ENCODE measurements at places on chromosomes 13 and 19. TPM values are rescaled to one million over a fixed set of nuclear protein-coding genes. Genes with fewer than 3 reads are reported as not detected.

Gene ZNF260
- total RNA-seq = 27.8 TPM

DNA sequence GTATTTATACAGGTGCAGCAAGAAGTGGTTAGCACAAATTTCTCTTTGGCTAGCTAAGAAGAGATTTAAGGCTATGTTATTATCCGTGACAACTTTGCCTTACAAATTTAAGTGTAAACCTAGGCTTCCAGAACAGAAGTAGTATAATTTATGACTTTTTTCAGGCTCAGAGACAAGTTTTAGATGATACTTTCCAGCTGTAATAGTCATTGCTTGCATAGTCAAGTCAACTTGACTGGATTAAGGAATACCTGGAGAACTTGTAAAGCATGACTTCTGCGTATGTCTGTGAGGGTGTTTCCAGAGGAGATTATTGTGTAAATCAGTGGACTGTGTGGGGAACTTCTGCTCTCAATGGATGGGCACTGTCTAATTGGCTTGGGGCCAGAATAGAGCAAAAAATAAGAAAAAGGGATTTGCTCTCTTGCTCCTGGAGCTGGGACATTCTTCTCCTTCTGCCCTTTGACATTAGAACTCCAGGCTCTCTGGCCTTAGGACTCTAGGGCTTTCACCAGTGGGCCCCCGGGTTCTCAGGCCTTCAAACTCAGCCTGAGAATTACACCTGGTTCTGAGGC is 33.0 kb downstream of the CYSLTR2 start:
- no peak for DNase-seq

GRCh38 chr13:99892196-99892613 is 79.4 kb downstream of the ZIC5 start:
- DNase-seq = no peak

- DNase-seq = no peak
Observed at GRCh38 chr13:81987677-81988357, 1646.9 kb upstream of the SPRY2 start.

DNA sequence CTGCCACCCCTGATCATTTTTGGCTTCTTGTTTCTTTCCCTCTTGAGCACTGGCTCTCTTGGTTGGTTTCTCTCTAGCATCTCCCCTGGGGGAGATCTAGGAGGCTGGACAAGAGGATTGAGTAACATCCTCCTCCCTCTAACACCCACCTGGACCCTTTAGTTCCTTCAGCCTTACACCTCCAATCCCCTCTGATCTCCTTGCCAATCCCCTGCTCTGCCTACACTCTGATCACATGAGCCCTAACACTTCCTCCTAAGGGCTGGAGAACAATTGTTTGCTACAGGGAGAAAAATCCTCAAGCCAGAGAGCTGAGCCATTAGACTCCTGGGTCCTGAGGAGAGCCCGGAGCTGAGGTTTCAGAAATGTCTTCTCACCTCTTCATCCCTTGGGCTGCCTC is 65.9 kb upstream of the ADGRL1 start:
- DNase-seq = no peak

DNA sequence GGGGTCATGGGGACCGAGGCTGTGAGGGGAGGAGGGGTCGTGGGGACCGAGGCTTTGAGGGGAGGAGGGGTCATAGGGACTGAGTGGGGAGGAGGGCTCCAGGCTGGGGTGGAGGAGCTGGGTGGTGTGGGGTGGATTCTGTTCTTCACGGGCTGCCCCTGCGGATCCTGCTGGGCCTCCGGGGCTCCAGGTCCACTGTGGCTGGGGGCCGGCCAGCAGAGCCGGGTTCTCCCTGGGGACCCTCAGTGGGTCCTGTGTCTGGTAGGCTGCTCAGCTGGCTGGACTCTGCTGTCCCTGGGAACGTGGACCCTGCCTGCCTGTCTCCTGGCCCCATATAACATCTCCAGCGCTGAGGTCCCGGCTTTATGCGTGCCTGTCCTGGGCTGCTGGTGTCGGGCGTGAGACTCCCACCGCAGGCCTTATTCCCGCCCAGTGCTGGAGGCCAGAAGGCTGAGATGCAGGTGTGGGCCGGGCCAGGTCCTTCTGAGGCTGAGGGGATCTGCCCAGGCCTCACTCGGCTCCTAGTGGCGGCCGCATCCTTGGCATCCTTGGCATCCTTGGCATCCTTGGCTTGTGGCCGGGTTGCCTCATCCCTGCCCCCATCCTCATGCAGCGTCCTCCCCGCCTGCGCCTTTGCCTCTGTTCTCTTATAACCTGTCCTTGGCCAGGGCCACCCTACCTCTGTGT is 19.8 kb upstream of the GNA15 start:
- DNase-seq = no peak
